ENCODE measurements at places on chromosomes 1 and 21. TPM values are rescaled to one million over a fixed set of nuclear protein-coding genes. Genes with fewer than 3 reads are reported as not detected.
A peak's percentile ranks its signal among the peaks of the same experiment; 100 is the strongest.

LEFTY1 gene
- total RNA-seq: 9.1 TPM

KCNJ6 gene
- total RNA-seq: 0.13 TPM

TEKT2 gene
- total RNA-seq: not detected

CEP104 gene
- total RNA-seq: 50.0 TPM

- peak; percentile 72 for DNase-seq
Measured at GRCh38 chr1:150168960-150169601, 19.4 kb downstream of the PLEKHO1 start.

- DNase-seq: no peak
Measured at GRCh38 chr1:1797731-1798341, 19.6 kb upstream of the NADK start.

- peak; percentile 94 for DNase-seq
Measured at GRCh38 chr1:154418062-154418921, 13.1 kb downstream of the IL6R start.

DNA sequence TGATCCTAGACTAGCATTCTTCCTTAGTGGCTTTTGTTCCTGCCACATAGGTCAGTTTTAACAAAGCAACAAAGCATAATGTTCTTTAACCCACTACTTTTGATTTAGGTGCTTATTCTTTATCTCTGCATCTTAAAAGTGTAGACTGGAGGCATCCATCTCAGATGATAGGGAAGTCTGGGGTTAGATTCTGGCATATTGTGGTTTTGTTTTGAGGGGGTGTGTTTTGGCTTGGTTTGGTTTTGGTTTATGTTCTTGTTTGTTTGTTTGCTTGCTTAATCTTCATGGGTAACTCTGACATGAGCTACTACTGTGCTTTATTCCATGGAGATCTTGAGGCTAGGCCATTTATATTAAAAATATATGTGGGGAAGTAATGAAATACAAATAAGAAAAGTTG lies 40.3 kb upstream of the MYOCOS start:
- no peak for DNase-seq

GRCh38 chr1:62064829-62065407 lies 129.7 kb upstream of the L1TD1 start:
- DNase-seq: no peak

GRCh38 chr1:85708829-85709227 lies 595 bp upstream of the ZNHIT6 start:
- DNase-seq: no peak

- DNase-seq: no peak
Measured at GRCh38 chr1:245599371-245600174, 444.8 kb downstream of the KIF26B start.

- DNase-seq: no peak
Measured at GRCh38 chr1:68799096-68799495, 302.2 kb upstream of the DEPDC1 start.

Data from Peyer's patch (tissue), 4 donors.